ENCODE measurements at places on chromosomes 5 and 9.

DNA sequence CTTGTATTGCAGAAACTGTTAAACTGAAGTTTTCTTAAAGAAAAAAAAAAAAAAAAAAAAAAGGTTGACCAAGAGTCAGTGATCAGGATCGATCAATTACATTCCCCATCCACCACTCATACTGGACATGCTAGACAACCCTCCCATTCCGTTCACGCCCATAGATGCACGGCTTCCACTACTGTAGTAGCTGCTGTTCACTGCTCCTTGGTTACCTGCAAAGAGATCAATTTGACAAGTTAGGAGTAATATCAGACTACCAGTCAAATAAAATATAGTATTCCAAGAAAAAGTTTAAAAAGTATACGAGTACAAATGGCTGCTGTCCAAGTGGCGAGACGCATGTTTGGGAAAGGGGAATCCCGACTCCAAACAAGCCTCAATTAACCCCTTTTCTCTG lies 8.7 kb downstream of the HNRNPH1 start:
- no peak for DNase-seq

GRCh38 chr9:75455444-75455921 lies 367.2 kb downstream of the OSTF1 start:
- no peak for DNase-seq

DNA sequence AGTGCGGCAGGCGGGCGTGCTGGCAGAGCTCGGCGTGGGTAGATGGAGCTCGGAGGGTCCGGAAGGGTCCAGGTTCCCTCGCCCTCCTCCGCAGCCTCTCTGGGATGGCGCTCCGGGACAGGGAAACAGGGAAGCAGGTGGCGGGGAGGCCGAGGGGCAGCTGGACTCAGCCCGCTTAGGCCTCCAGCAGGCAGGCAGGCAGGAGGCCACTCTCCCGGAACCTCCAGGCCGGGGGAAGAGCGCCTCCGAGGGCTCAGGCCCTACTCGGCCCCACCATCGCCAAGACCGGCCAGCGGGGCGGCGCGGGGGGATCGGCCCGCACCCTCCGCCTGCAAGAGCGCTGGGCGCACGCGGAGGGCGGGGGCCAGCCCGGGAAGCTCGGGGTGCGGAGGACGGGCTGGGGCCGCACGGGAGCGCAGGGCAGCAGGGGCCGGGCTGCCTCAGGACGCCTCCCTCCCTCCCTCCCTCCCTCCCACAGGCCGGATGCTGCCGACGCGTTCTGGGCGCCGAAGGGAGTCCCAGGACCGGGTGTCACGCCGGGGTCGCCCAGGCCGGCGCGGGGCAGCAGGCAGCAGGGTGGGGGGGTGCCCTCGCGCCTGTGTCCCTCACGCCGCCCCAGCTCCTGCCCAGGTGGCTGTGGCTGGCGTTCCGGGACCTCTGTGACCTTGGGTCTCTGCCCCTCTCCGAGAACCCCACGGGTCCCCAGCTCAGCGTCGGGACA lies 977 bp downstream of the MGAT4B start:
- no peak for DNase-seq

DNA sequence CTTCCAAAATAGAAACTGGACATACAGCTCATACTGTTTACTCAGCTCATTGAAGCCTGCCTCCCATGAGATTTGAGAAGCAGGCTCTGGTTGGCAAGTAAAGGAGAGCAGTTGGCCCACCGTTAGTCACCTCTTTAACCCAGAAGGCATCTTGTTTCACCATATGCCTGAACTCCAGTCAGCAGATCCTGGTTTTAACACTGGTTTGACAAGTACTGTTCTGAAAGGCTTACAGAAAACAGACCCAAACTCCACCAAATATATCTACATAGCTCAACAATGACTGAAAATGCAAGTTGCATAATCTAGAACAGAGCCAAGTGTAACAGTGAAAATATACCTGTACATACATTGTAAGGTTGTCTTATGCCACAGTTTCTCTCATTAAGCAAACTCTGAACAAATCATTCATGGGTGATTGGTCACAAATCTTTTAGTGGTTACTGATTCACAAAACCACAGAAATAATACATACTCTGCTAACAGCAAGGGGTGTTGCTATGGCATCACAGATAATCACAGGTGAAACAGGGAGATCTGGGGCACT lies 198.8 kb downstream of the BNC2 start:
- DNase-seq = no peak

DNA sequence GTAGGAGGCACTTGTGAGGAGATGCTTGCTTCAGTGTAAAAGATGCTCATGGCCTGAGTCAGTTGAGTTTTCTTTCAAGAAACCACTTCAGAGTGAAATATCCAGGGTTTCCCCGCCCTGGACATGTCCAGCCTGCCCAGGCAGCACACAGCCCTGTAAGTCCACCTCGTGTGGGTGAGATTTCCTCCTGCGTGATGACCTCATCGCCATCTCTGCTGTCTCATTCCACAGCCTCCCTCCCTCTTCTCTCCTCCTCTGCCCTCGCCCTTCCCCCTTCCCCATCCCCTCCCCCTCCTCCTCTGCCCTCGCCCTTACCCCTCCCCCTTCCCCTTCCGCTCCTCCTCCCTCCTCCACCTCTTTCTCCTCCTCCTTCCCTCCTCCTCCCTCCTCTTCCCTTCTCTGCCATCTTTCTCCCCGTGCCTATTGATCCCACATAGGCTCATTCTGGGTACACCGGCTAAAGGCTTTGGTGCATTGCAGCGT lies 34.0 kb upstream of the NCS1 start:
- no peak for DNase-seq

DNA sequence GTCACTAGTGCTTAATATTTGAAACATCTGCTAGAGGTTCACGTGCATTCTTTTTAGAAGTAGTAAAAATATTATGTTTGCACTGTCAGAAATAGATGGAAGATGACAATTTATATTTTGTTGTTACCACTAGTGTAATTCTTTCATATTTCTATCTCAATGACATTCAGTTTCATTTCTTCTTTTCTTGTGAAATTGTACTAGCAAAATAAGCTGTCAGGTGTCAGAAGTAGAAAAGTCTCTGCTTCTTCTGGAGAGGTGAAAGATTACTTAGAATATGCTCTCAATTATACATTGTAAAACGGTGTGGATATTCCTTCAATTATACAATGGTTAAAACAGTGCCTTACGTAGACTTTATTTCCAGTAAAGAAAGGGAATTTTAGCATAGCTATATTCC lies 395.4 kb downstream of the CSNK1G3 start:
- no peak for DNase-seq

GRCh38 chr5:90759119-90759518 lies 200.5 kb downstream of the ADGRV1 start:
- no peak for DNase-seq

DNA sequence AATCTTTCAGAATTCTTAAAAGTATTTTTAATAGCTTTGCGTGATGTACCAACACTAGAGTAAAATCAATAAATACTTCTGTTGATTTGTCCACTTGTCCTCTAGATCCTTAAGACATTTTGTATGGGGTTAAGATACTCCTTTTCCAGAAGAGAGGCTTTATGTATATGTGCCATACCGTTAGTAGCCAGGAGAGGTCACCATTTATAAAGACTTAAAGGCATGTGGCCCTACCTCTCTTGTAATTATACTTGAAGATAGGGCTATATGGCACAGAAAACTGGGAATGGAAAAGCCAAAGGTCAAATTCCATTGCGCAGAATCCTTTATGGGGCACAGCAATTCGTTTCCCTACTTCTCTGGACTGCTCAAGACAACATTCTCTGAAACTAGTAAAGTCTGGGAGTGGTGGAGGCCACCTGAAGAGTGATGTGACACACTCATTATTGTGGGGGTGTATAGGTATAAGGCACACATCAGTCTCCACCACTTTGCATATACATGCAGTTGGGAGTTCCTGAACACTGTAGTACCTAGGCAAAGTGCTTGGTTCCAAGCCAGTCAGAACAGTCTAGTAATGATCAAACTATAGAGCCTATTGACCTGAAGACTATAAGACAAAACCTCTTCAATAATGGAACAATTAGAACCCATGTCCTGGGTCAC lies 140.1 kb upstream of the FBXL17 start:
- no peak for DNase-seq

- DNase-seq = no peak
Observed at GRCh38 chr5:24401773-24402172, 243.0 kb downstream of the CDH10 start.

DNA sequence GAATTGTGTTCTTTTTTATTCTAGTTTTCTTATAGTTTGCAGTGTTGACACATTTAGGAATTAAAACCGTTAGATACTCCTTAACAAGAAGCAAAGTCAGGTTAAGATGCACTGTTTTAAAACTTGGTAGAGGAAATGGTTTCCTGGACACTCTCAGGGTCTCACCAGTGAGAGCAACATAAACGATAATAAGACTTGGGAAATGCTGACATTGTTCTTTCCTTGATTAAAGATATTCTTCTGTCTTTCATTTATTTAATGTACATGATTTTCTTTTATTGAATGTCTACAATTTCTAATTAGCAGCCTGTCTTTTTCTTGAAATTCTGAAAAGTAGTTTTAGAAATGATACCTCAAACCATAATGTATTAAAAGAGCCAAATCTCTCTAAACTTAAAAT lies 707.9 kb upstream of the CHD1 start:
- no peak for DNase-seq

GRCh38 chr5:63097286-63097685 lies 518.7 kb downstream of the LRRC70 start:
- DNase-seq = no peak

DNA sequence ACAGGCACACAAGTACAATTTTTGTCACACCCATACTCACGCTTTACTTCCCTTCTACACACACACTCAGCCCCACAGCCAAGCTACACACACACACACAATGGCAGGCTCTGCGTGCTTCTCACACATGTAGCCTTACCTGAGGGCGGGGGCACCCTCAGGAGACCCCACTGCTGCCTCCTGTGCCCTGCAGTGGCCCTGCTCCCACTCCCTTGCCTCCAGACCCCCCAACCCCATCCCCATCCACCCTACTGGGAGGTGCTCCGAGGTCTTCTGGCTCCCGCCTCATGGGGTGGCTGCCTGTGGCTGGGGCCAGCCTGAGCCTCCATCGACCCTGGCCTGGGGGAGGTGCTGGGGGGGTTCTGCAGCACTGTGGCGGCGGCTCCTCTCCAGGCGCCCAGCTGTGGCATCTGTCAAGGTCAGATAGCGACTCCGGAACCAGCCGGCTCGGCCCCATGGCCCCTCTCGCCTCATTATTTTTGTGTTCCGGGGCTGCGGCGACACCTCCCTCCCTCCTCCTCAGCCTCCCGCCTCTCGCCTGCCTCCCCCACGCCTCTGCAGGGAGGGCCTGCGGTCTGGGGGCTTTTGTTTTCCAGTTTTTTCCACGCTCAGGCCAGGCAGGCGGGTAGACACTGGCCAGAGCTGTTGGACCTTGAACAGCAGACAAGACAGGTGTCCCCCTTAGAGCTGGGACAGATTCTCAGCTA lies 21.7 kb downstream of the CXXC5 start:
- no peak for DNase-seq

DNA sequence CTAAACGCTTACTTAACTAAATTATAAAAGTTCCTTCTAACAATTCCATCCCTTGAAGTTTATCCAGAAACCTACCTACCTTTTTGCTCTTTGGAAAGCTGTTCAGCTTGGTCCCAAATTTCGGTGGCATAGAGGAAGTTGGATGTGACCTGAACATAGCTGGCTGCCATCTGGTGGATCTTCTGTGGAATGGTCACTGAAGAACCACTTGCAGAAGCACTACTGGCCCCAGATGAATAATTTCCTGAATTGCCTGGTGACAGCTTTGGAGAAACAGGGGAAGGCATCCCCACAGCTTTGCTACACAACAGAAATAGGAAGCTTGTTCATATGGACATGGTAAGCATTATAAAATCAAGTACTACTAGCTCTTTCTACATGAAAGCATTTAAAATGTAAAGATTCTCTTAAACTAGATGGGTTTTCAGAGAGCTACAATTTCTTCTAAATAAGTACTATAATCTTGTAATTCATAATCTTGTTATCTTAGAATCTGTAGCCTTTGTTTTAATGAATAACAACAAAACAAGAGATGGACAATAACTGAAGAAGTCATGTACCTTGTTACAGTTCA lies 9.9 kb downstream of the LEAP2 start:
- no peak for DNase-seq

GRCh38 chr5:170393958-170394357 lies 4.8 kb upstream of the KCNMB1 start:
- no peak for DNase-seq

GRCh38 chr5:55816342-55816741 lies 34.8 kb upstream of the IL31RA start:
- no peak for DNase-seq

GRCh38 chr5:3103262-3103811 lies 351.9 kb upstream of the IRX2 start:
- DNase-seq = no peak

DNA sequence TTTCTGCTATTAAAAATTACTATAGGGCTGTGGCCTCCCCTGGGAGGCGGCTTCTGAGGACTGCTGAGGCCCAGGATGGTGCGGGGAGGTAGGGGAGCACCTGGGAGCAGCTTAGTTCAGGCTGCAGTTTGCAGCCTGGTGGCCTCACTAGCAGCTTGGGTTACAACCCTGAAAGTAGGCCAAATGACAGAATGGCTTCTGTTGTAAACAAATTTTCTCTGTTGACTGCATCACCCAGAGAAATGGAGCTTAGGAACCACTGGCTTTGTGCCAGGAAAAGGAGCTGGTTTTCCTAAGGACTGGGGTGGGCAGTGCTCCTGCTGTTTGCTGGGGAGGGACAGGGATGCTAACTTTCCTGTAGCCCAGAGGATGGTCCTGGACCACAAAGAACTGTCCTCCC lies 130.3 kb downstream of the ENTREP1 start:
- DNase-seq = peak; percentile 52

DNA sequence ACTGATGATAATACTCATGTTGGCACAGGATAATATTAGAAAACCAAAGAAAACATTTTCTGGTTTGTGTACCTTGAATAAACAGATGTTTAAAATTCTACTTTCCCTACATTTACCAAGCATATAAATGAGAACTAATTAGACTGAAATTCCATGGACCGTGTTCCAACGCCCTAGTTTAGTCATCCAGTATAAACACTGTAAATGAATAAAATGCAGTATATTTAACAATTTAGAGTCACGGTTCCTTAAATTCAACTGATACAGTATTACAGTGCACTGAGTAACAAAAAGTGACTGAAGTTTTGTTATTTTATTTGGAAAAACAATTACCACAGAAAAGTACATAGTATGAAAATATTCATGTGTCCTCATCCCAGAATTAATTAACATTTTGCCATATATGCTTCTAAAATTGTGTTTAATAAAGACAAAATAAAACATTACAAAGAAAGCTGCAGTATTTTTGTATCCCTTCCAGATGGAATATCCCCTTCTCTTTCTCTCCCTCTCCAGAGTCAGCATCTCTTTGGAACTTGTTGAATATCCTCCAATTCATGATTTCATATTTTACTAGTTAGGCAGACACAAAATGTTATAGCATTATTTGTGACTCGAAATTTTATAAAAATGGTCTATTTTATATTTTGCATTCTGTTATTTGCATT lies 112.5 kb downstream of the HMHB1 start:
- DNase-seq = no peak

DNA sequence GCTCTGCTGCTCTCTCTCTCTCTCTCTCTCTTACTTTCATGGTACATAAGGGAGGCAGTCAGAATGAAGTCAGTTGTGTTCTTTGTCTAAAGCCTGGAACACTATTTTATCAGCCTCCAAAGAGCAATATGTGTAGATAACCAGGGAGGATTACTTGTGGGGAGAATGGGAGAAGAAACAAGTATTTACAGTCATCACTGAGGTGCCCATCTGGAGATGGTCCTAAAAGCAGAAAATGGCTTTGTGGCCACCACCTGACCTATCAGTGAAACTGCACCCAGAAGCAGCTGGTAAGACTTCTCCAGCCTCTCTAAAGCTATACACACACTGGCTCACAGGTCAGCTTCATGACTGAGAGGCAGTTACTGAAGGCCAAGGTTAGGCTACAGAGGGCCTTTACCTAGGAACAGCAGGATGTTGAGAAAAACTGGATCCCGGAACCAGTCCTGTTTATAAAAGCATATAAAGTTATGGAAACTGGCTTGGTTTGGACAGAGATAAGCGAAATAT lies 75.1 kb downstream of the MRPS27 start:
- DNase-seq = no peak
